HT-29 (cell line): ENCODE measurements at places on chromosomes 2 and 18. TPM values are rescaled to one million over a fixed set of nuclear protein-coding genes. Genes with fewer than 3 reads are reported as not detected.

The UGT1A1 gene
- total RNA-seq, result 3.2 and 3.6 TPM in 2 replicates

The DRC1 gene
- not detected in 2 replicates for total RNA-seq

The ZBTB7C gene
- total RNA-seq, result 15.1 and 17.1 TPM in 2 replicates

The FBLN7 gene
- total RNA-seq, result 0.03 and 0.05 TPM in 2 replicates

The GRP gene
- total RNA-seq, result not detected in 2 replicates

The SFT2D3 gene
- 11.1 and 13.3 TPM in 2 replicates for total RNA-seq

The HOXD12 gene
- 2.2 TPM in 1 of 2 replicates, not detected in the other for total RNA-seq

The PFN4 gene
- total RNA-seq, result not detected in 2 replicates

The TIA1 gene
- total RNA-seq, result 49.8 and 73.9 TPM in 2 replicates

The C2orf92 gene
- total RNA-seq, result 1.9 and 2.2 TPM in 2 replicates

The RAB27B gene
- 4.9 and 5.4 TPM in 2 replicates for total RNA-seq

The NPHP1 gene
- total RNA-seq, result 0.92 and 2.0 TPM in 2 replicates

The SERPINB11 gene
- total RNA-seq, result not detected in 2 replicates

The SCYGR8 gene
- total RNA-seq, result not detected in 2 replicates

The NRBP1 gene
- total RNA-seq, result 49.7 and 50.1 TPM in 2 replicates

The RAB12 gene
- total RNA-seq, result 21.8 and 24.9 TPM in 2 replicates

The FSIP2 gene
- total RNA-seq, result 0.05 and 0.21 TPM in 2 replicates

The PUS10 gene
- 1.3 and 2.2 TPM in 2 replicates for total RNA-seq

The AQP12B gene
- not detected in 2 replicates for total RNA-seq

The POTEC gene
- total RNA-seq, result 0.34 TPM in 1 of 2 replicates, not detected in the other

The TEKT4 gene
- total RNA-seq, result not detected in 2 replicates

The PTMA gene
- total RNA-seq, result 1,191 and 1,224 TPM in 2 replicates

The CNDP1 gene
- total RNA-seq, result not detected in 2 replicates

The SPC25 gene
- total RNA-seq, result 7.0 and 7.9 TPM in 2 replicates

The MYCN gene
- total RNA-seq, result 0.16 TPM in 1 of 2 replicates, not detected in the other
